Inflammatory macrophage treated with lipopolysaccharide for 4 hours (primary cell): ENCODE measurements at places on chromosomes 7 and 10.

GRCh38 chr7:64651632-64652165 is 14.2 kb upstream of the ZNF107 start:
- DNase-seq = no peak

DNA sequence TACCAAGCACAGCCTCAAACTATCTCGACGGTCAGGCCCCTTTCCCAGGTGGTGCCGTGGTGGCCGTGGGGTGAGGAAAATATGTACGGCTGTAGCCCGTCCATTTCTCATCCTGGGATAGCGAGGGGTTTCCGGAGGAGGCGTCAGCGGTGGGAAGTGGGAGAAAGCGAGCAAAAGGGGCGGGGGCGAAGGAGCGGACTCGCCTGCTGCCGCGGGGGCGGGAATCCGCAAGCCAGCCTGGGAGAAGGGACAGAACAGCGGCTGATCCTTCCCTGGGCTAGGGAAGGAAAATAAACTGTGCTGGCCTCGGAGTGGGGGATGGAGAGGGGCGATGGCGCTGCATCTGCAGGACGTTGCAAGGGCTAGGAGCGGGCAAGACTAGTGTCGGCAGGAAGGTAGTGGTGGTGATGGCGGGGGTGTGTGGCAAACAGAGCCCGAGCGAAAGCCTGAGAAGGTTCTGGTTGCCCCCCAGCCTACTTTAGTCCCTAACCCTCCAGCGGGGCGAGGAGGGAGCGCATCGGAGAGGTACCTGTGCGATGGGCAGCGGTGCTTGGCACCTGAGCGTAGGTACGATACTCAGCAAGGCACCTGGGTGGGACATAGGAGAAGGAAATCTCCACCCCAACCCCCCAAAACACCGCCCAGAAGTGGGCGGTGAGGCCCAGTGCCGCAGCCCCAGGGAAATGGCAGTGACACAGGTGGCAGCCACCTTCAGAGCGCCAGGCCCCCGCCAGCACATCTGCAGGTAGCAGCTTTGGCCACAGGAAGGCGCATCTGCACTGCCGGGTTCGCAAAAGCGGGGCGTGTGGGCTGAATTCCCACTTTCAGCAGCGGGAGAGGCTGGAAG is 49.9 kb upstream of the STEAP1B start:
- no peak for DNase-seq

GRCh38 chr7:66974986-66975590 is 20.3 kb downstream of the SBDS start:
- DNase-seq = no peak

GRCh38 chr10:4121502-4122380 is 336.7 kb upstream of the KLF6 start:
- DNase-seq = peak; percentile 99

DNA sequence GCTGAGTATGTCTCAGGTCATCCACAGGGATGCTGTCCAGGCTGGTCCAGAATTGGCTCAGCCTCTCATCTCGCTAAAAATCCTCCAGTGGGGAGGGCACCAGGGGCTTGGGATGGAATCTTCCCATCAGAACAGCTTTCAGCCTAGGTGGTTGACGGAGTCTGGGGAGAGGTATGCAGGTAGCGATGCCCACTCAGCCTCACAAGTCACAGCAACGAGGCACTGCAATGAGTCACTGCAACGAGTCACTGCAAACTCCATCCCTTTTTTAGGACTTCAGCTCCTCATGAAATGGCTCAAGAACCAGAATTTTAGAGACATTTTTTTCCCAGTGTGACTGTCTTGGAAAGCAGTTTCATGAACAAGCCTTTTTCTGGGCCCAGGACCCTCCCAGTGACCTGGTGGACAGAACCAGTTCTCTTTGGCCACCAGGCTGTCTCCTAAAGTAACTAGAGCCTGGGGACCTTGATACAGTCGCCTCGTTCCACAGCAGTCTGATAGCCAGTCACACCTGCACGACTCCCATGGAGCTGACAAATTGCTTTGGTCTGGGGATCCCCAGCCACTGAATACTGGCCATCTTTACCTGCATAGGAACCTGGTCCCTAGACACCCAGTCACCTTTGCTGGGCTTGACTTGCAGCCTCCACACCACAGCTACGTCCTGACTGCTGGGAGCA is 41.3 kb upstream of the PPP2R2D start:
- DNase-seq = no peak

DNA sequence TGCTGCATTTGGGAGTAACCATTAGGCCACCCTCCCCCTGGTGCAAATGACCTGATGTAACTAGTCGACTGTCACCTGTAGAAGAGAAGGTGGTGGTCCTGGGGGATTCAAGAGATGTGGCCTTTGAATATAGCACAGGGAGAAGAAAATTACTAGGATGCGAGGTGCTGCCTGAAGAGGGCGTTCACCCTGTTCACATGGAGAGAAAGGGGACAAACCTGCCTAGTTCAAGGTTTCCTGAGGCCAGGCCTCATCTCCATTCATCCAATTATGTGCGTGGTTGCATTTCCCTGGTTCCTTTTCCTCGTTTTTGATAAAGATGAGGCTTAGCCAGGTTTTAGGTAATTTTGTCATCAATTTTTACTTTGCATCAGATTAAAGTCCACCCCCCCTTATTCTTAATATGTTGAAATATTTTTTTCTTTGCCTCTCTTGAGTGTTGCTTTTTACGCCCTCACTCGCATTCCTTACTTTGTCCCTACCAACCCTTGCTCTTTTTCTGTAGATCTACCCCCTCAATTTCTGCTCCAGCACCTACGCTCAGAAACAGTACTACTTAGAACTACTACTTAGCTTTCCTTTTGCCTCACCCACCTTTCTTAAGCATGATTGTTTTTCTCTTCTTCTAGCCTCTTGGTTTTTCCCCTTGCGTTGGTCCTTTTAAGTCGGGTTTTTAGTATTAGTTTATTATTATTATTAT is 13.7 kb downstream of the CLCN1 start:
- DNase-seq = no peak

DNA sequence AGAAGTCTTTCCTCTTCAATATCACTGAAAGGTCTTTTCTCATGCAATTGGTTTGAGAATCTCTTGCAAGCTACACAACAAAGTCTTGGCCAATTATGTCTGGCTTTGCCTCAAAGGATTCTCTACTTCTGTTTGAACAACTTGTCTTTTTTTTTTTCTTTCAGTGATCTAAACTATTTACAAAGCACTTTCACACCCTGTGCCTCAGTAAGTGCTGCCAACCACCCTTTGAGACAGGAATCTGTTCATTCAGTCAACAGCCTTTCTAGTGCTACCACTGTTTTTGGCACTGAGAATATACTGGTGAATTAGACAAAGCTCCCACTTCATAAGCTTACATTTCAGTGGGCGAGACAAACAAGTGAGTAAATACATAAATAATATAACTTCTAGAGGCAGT is 26.9 kb upstream of the SDK1 start:
- no peak for DNase-seq

GRCh38 chr7:71846160-71846559 is 566.0 kb downstream of the CALN1 start:
- DNase-seq = no peak

GRCh38 chr10:12799714-12800113 is 201.8 kb downstream of the CCDC3 start:
- no peak for DNase-seq

GRCh38 chr10:109941236-109941862 is 18.0 kb upstream of the XPNPEP1 start:
- DNase-seq = no peak

DNA sequence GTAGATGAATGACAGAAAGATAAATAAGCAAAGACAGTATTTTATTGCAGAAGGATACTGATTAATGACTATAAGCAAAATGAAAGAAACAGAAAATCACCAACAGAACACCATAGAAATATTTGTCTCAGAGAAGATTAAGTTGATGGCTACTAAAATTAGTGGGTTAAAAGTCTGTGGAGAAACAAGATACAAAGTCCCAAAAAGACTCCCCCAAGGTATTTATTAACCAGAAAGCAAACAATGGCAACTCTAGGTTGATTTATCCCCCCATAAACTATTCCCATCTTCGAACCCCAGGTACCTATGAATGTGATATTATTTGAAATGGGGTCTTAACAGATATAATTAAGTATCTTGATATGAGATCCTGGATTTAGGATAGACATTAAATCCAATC is 1104.5 kb upstream of the PHF14 start:
- no peak for DNase-seq

- peak; percentile 43 for DNase-seq
These were observed 9.0 kb downstream of the IQCE start for GRCh38 chr7:2567679-2568278.

DNA sequence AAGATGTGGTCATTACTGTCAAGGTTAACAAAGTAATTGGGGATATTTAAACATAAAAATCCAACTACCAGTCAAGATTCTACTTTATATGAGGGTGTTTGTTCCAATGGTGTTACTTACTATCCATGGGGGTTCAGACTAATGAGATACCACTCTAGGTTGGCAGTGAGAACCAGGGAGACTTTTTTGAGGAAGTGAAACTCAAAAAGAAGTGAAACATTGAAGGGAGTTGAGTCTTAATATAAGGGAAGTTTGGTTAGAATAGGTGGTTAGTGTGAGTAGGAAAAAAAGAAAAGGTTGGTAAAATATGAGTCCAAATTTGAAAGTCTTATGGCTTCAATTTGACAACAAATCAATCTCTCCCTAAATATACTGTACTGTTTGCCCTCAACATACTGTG is 123.6 kb upstream of the ANK3 start:
- peak; percentile 8 for DNase-seq

DNA sequence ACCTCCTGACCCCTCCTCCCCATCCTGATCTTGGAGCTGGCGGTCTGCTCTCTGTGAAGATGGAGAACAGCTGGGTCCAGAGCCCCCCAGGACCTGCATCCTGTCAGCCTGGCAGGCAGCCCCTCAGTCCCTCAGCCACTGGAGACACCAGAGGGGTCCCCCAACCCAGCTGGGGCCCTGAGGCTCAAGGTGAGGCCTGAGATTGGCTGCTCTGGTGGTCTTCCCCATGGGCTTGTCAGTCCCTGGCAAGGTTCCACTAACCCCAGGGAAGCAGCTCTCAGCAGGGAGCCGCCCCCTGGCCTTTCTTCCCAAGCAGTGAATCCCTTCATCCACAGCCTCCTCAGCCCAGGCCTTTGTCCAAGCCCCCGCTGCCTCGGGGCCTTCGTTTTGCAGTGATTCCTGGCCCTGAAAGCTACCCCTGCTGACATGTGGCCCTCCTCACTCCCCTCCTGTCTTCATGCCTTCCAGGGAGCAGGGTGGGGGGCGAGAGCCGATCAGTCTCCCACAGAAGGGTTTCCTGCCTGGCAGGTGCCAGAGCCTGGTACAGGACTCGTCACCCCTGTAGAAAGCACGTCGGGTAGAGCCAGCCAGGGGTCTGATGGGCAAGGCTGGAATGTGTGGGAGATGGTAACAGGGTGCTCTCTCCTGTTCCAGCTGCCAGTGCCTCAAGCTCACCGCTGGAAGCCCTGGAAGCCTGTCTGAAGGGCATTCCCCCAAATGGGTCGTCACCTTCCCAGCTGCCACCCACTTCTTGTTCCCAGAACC is 48.5 kb downstream of the ZNF467 start:
- DNase-seq = no peak

DNA sequence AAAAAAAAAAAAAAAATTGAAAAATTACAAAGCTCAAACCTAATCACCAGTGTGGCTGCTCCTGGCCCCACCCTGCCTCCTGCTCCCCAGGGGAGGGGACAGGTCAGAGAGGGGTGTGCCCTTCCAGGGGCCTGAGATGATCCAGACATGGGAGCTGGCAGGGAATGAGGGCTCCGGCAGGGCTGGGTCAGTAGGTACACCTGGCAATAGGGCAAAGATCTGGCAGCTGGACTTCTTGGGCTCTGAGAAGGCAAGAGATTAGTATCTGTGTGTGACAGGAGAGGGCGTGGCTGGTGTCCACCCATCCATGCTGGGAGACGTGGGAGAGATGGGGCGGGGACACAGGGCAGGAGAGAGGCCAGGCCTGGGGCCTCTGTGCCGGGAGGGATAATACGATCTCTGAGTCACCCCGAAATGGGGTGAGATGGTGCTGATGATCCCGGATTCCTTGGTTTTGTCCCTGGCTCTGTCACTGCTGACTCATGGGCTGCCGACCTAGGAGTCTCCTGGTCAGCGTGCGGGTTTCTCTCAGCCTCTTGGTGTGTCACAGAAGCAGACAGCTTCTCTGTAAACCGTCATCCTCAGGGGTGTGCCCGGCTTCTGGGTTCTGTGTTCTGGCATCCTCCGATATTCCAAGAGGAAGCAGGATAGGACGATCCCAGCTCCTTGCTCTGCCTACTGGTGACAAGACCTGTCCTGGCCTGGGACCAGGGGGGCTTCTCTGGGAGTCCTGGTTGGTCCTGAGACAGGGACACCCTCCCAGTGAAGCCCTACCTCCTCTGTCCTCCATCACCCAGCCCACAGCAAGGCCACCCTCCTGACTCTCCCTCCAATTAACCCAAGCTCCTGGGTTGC is 8.2 kb upstream of the CLDN4 start:
- DNase-seq = no peak

GRCh38 chr7:116834815-116835504 is 27.4 kb upstream of the CAPZA2 start:
- peak; percentile 15 for DNase-seq
